GM04504 (cell line): ENCODE measurements at places on chromosomes 12 and 14.

DNA sequence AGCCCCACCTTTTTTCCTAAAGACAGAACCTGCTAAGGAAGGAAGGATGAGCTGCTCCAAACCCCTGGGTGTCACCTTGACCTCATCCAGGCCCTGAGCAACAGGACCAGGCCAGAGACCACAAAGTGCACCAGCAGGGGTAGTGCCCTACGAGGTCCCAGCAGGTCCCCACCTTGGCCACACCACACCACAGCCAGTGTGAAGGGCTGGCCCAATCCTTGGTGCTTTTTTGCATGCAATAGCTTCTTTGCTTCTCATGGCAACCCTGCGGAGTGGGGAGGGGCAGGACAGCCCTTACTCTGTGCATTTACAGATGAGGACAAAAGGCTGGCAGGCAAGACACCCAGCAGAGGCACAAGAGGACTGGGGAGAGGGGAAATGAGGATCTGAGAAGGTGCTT, 352.6 kb downstream of the BCL11B start:
- DNase-seq: no peak

DNA sequence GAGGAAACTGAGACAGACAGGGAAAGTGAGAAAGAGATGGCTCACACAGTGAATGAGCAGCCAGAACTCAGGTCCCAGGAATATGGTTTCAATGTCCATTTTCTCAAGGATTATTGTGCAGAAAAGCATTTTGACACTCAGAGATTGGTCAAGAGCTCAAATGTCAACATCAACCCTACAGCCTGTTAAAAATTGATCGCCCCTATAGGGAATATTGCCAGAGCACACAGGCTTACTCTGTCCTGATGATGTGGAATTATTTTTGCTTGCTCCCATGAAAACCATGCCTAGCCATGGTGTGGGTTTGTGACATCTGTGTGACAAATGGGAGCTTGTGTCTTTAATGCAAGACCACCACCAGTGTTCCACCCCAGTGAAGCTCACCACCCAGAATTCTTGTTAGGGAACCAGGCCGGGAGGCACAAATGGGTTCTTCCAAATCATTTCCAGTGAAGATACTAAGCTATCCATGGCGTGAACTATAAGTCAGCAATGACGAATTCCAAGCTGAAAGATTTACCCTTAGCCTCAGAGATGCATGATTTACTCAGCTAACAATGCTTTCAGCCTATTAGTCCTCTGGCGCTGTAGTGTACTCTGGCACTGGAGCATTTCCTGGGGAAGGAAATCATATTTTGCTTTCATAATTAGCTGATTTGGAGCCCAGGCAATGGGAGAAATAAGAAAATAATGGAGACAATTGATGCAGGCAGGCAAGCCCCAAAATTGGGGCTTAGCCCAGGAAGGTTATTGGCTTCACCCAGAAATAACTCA, 1188.2 kb upstream of the TMEM132C start:
- DNase-seq: no peak

GRCh38 chr12:131640525-131640924, 70.4 kb upstream of the SFSWAP start:
- no peak for DNase-seq

DNA sequence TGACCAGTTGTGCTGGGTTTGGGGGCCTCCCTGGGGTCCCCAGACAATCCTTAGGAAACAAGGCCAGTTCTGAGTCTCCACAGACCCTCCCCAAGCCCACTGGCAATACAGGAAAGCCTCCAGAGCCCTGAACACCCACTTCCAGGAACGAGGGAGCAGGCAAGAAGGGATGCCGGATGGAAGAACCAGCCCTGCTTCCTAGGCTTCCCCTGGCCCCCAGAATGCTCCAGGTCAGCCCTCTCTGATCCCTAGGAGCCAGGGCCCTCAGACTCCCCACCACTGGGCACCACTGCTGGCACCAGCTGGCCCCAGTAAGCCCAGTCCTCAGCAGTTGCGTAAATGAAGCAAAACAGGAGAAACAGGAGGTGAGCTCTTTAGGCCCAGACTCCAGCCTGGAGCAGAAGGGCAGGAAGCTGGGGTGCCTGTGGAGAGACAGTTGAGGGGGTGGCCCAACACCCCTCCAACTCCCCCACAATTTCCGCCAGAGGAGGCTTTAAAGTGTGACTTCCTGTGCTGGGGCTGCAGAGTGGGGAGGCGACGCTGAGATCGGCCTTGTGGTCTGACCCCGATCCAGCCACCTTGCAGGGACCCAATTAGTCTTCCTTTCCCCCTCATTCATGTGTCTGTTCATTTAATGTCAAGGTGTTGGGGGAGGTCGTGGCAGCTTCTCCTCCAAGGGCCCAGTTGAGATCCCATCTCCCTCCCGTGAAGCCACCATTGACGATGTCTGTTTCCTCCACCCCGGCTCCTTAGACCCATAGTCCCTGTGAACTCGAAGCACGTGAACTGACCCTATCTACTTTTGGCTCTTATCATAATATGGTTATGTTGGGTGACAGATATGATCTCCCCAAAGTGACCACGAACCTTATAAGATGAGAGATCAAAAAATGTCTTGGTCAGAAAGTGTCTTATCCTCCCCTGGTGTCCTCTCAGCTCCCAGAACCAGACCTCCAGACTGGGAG, 4.7 kb downstream of the TNFRSF1A start:
- no peak for DNase-seq

- no peak for DNase-seq
Measured at GRCh38 chr12:117279606-117280005, 81.8 kb downstream of the NOS1 start.

DNA sequence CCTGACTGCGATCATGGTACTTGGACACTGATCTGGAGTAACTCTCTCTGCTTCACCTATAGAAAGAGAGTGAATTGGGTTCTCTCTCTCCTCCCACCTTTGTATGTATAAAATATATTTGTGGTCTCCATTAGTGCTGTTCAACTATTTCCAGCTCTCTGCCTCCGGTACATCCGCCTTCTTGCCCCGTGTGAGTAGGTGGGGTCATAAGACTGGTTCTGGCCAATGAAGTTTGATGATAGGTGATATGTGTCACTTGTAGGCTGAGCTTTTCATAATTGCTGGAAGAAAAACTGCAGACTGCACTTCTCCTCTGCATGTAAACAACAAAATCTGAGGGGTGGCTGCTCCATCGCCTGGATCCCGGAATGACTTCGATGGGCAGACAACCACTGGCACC, 210.4 kb downstream of the EXOC5 start:
- no peak for DNase-seq

DNA sequence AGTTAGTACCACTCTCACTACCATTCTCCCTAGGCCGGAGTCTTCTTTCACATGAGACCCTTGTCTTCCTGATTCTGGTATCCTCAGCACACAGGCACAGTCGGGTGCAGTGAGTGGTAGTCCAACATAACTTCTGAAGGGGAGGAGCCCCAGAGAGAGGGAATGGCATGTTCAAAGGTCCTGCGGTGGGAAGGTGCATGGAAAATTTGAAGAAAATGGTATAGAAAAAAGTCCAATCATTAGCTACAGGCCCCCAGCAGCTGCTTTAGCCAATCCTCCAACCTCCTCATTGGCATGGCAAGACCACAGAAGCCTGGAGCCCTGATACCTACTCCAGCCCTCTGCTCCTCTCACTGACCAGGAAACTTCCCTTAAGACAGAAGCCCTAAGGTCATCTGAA, 96.6 kb downstream of the ZFP36L1 start:
- no peak for DNase-seq
